GM10248 (cell line): ENCODE measurements at places on chromosomes 7 and 10.

DNA sequence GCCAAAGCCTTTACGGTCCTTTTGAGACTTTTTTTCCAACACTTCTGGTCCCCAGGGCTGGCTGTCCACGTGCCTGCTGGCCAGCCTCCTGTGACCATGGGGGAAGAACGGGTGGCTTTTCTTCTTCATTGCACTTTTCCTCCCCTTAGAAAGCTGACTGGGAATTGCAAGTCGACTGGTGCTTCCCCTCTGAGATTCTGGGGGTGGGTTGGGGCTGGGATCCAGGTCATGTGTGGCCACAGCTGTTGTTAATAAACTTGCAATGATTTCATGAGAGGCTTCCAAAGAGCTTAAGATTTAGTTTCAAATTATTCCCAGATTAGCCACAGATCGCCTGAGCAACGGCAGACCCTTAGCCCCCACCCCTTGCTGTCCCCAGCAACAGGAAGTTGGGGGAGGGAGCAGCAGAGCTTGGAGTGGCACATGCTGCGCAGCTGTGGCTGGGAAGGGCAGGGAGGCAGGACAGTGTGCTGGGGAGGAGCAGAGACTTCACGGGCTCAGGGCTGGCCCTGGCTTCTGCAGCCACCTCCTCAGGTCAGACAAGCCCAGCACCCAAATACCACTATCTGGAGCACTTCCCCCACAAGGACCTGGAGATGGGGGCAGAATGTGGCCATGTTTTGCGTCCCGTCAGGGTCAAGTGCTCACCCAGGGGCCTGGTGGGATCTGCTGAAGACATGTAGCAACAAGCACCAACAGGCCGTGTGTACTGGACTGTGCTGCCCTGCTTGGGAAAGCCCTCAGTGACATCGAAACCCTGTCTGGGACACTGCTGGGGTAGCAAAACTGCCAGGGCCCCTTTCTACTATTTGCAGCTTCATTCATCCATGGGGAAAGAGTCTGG is 147.1 kb downstream of the RNF216 start:
- DNase-seq, result no peak

GRCh38 chr10:101261702-101262101 is 32.4 kb upstream of the LBX1 start:
- no peak for DNase-seq

GRCh38 chr7:122886357-122887081 is at the start of gene CADPS2:
Gene CADPS2 (minus strand): TSS chr7:122886460. CDS start chr7:122886337, 123 bp downstream.
- peak; percentile 61 for DNase-seq

GRCh38 chr7:102279537-102280400 is 6.9 kb upstream of the SH2B2 start:
- peak; percentile 86 for DNase-seq

DNA sequence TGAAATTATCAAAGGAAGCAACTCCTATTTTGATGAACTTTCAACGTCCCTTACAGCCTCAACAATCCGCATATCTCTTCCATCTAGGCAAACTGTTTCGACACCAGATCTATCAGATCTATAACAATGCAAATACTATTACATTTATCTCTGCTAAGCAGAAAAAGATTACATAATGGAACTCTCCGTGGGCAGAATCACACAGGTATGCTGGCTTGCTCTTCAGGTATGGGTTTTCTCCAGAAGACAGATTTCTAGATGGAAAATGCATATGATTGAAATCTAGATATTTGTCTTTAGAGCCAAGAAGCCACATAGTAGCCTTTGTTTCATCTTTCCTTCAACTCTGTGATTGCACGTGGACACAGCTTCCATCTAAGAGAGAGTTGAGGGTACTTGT is 38.6 kb downstream of the ADAM12 start:
- DNase-seq, result no peak

DNA sequence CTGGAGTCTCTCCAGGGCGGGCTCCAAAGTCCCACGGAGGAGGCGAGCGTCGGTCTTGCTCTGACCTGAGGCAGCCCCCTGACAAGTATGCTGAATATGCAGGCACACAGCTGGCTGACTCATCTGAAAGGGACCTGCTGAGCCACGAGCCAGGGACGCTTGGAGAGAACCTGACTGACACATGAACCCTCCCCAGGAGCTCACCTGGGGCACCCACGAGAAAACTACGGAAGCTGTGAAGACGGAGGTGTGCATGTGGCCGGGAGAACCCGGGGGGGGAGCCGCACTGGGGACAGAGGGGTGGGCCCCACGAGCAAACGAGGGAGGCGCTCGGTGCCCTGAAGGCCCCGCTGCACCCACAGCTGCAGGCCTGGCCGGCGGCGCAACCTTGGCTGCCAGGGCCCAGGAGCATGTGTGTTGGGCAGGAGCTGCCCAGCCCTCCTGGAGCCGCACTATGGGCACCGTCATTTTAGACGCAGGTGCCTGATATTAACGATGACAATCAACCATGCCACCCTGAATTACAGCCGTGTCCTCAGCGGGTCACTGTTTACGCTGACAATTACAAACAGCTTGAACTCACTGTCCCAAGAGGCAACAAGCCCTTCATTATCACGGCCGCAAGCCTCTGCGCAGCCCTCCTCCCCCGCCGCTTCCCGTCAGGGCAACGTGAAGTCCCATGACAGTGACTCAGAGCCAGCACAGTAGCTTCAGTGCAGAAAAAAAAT is 64.7 kb downstream of the DIP2C start:
- no peak for DNase-seq

GRCh38 chr7:100946766-100947365 is 2.5 kb upstream of the MUC3A start:
- no peak for DNase-seq

GRCh38 chr7:32564542-32564941 is 69.3 kb downstream of the AVL9 start:
- DNase-seq, result no peak

- no peak for DNase-seq
Observed at GRCh38 chr10:11110539-11110938, 92.9 kb downstream of the CELF2 start.

GRCh38 chr7:35546691-35547429 is 148.1 kb downstream of the HERPUD2 start:
- DNase-seq, result no peak

- DNase-seq, result no peak
Observed at GRCh38 chr7:6430271-6430940, 17.3 kb downstream of the DAGLB start.

DNA sequence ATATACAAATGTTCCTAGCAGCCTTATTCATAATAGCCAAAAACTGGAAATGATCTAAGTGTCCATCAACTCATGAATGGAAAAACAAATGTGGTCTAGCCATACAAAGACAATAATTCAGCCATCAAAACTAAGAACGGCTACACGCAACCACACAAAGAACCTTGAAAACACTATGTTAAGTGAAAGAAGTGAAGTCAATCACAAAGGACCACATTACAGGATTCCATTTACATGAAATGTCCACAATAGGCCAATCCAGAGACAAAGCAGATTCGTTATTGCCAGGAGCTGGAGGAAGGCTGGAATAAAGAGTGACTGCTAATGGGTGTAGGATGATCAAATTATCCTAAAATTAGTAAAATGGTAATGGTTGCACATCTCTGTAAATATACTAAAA is 21.1 kb downstream of the MKRN1 start:
- no peak for DNase-seq

GRCh38 chr7:129606803-129607202 is 4.7 kb upstream of the NRF1 start:
- peak; percentile 42 for DNase-seq

- DNase-seq, result peak; percentile 48
Observed at GRCh38 chr10:69516316-69516715, 56.9 kb downstream of the NEUROG3 start.

GRCh38 chr10:79588800-79589199 is 21.9 kb upstream of the SFTPA1 start:
- DNase-seq, result no peak

DNA sequence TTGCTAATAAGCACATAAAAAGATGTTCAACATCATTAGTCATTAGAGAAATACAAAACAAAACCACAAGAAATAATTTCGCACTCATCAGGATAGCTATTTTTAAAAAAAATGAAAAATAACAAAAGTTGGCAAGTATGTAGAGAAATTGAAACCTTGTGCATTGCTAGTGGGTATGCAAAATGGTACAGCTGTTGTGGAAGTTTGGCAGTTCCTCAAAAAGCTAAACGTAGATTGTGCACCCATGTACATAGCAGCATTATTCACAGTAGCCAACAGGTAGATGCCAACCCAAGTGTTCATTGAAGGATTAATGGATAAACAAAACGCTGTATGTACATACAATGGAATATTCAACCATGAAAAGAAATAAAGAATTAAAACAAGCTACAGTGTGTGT is 35.3 kb upstream of the STARD3NL start:
- no peak for DNase-seq

DNA sequence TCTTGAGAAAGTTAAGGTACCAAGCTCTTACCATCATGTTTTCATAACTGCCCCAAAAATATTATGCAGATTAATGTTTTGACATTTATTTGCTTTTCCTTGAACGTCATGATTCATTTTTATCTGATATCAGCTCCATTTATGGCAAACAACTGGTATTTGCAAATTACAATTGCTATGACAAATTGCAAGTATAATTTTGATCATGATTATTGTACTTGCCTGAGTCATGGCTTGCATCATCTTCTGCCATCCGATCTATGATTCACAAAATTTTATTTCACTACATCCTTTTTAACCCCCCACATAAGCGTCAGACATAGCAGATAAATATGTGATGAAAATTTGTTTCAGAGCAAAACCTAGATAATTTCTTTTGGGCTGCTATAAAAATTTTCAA is 155.0 kb downstream of the STK31 start:
- no peak for DNase-seq

GRCh38 chr7:25732766-25733217 is 419.2 kb upstream of the NFE2L3 start:
- DNase-seq, result no peak

GRCh38 chr7:104963991-104964385 is 50.0 kb upstream of the KMT2E start:
- no peak for DNase-seq
